ENCODE measurements at places on chromosomes 16 and 17.

DNA sequence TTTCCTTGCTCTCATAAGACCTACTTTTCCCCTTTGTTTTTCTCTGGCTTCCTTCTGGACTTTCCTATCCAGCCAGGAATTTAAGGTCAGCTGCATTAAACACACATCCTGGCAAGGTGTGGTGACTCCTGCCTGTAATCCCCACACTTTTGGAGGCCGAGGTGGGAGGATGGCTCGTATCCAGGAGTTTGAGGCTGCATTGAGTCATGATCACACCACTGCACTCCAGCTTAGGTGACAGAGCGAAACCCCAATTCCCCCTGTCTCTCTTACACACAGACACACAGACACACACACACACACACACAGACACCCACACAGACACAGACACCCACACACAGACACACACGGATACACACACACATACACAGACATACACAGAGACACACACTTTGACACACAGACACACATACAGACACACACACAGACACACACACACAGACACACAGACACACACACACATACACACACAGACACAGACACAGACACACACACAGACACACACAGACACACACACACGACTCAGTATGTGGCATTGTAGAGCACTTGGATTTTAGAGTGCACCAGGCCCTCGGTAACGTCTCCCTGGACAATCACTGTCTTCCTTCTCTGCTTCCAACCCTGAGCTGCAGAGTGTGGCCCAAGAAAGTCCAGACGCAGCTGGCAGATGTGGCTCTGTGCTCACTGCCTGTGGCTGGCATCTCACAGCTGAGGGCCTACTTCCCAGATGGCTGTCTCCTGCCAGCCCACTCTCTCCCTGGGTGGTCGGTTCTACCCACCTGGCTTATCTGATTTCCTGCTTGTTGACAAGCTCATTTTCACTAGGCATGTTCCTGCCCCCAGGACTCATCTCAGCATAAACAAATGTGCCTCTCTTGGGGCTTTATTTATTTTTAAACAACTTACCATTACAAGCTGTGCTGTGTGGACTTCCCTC is 39.0 kb downstream of the NLRP1 start:
- DNase-seq = peak; percentile 31

DNA sequence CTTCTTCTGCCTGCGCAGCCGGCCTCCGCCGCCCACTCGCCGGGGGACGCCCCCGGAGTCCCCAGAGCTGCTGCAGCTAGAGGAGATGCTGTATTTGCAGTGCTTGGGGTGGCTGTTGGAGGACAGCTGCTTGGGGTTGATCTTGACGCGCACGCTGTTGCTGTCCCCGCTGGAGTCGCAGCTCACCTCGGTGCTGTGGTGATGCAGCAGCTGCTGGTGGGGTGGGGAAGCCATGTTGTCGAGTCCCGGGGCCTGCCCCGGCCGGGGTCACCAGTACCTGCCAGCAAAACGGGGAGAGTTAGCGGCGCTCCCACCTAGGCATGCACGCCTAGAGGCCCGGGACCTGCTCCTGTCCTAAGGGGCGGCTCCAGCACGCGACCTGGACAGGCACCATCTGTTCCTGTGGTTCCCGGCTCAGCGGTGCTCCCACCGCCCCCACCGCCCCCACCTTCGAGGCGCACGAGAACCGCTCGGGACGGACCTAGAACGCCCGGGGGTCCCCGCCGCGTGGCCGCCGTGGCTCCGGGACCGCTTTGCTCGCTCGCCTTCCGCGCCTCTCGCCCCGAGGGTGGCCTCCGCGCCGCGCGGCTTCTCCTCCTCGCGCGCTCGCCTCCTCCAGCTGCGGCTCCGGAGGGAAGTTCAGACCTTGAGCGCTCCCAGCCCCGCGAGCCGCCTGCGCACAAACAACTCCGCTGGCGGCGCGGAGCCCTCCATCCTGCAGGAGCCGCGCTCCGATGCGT is 863 bp downstream of the ADCY9 start:
- DNase-seq = peak; percentile 49

DNA sequence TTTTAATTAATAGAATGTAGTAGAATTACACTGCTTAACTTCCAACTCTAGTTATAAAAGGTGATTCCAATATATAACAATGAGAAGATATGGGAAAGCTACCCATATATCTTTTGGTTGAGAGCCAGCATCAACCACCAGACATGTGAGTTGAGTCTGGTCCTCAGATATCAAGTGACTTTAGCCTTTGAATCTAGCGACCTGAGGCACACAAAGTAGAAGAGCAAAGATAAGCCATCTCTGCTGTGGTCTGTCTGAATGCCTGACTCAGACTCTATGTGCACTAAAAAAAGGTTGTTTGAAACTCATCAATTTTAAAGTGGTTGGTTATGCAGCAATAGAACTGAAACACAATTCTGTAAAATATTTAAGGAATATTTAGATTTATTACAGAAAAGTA is 492.5 kb upstream of the SOX9 start:
- no peak for DNase-seq

- no peak for DNase-seq
Observed at GRCh38 chr16:50445621-50446555, 77.1 kb upstream of the BRD7 start.

GRCh38 chr17:28970879-28971278 is 19.6 kb upstream of the PHF12 start:
- no peak for DNase-seq

- peak; percentile 75 for DNase-seq
Observed at GRCh38 chr16:84672276-84673202, 24.2 kb downstream of the KLHL36 start.

- DNase-seq = no peak
Observed at GRCh38 chr17:56047331-56047730, 105.9 kb upstream of the ANKFN1 start.

GRCh38 chr16:83335076-83335475 is 472.7 kb upstream of the HSBP1 start:
- DNase-seq = no peak

DNA sequence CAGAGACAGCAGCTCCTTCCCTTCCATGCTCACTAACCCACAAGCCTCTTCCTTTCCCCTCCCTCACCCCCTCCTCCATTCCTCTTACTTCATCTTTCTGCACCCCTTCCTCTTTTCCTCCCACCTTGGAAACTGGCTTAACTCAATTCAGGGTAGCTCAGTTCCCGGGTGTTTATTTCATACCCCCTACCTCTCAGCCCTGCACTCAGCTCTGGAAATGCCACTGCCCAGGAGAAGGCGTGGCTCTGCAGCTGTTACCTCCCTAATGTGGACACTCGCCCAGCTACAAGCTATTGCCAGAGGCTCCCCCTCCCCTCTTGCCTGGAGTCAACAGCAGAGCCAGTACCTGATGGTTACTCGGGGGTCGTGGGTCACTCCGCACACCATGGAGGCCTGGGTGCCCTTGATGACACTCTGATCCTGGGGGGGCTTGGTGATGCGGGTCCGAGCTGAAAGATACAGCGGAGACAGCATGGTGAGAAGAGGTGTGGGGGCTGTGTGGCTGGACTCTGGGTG is 118.4 kb upstream of the CDC42EP4 start:
- no peak for DNase-seq

GRCh38 chr16:17372386-17372785 is 98.4 kb downstream of the XYLT1 start:
- DNase-seq = no peak

DNA sequence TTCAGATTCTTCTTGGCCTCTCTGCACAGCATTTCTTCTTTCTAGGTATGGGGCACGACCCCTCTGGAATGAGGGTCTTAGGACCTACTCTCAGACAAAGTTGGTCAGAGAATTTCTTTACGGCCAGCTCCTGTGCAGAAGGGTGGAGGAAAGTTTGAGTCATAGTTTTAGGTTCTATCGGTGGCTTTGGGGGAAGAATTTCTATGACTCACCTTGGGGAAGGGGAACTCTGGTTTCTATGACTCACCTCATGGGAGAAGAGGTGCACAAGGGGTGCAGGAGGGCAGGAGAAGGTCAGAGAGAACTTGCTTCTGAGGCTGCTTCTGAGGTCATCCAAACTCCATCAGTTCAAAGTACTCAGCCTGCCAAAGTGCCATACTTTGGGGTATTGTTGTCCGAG is 2.5 kb upstream of the ABCC12 start:
- DNase-seq = no peak

DNA sequence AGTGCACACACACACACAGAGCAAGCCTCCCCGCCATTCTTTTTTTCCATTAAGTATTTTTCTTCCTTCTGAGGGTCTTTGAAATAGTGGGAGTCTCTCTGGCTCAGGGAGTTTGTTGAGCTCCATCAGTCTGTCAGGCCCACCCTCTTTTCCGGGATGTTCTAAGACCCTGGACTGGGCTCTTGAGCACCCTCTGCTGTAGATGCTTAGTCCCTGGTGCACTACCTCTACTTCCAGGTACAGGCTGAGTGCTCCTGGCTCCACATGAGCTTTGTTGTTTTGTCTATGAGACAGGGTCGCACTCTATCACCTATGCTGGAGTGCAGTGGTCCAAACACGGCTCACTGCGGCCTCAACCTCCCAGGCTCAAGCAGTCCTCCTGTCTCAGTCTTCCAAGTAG is 20.7 kb downstream of the LIMD2 start:
- DNase-seq = no peak

GRCh38 chr16:46789499-46790414 is 41.2 kb downstream of the C16orf87 start:
- DNase-seq = peak; percentile 81

- no peak for DNase-seq
Observed at GRCh38 chr17:21127509-21128077, 829 bp downstream of the DHRS7B start.

DNA sequence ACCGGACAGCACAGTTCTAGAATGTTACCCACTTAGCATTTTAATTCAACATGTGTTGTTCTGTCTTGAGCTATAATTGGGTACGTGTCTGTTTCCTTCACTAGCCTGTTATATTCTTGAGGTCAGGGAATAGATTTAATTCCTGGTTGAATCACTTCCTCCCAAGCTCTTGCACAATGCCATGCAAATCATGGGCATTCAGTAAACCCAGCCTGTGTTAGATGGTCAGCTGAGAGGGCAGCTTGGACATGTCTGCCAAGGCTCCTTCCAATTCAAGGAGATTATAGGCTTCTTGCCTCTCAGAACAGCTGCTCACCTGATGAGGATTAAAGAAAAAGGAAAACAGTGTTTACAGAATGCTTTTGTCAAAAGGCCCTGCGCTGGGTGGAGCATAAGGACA is 12.6 kb downstream of the C1QTNF1 start:
- no peak for DNase-seq

GRCh38 chr16:86151239-86151851 is 252.4 kb downstream of the IRF8 start:
- no peak for DNase-seq

DNA sequence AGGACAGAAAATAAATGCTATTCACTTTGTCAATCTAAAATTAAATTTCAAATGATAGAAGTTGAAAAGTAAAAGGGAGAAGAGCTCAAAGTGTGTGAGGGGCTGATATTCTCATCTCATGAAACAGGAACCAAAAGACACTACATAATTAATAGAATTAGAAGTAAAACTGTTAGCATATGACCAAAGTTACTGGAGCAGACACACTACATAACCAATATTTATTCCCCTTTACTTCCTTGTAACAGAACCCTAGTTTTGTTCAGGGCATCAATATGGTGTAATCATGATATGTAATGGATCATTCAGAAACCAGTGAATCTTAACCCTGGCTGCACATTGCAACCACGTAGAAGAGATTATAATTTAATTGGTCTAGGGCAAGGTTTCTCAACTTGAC is 109.5 kb upstream of the SIAH1 start:
- DNase-seq = no peak

DNA sequence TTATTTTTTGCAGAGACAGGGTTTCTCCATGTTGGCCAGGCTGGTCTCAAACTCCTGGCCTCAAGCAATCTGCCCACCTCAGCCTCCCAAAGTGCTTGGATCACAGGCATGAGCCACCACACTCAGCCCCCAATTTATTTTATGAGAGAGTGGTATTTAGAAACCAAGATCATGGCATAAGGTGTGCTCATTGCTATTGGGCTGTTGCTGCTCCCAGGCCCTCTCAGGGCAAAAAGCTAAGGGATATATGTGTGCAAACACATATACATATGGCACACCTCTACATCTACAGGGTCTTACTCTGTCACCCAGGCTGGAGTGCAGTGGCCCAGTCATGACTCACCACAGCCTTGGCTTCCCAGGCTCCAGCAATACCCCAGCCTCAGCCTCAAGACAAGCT is 15.0 kb upstream of the CMTM4 start:
- no peak for DNase-seq

DNA sequence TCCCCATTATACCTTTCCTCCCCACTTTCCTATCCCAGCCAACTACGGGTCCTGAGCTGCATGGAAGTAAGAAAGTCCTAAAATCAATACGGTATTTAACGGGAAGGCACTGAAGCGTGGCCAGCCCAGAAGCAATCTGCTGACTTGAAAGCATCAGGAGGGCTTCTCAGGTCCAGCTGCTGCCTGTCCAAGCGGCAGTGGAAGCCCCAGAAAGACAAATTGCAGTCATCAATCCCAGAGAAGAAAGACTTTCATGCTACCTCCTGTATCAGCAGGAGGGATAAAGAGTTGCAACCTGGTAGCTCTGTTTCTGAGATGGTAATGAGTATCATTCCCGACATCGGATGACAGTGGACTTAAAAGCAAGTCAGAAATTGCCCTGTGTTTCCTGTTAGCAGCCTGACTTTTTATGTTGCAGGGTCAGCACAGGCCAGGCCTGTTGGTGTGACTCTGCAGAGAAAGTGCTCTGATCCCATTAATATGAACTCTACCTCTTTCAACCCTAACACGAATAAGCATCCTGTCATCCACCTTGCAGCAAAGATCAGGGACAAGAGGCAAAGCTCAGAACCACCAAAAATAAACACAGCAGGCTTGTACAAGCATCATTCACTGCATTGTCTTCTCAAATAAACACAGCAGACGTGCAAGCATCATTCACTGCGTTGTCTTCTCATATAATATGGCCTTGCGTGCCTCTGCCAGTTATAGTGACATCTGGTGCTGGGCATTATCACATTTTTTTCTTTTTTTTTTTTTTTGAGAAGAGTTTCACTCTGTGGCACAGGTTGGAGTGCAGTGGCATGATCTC is 358.6 kb upstream of the CDH11 start:
- no peak for DNase-seq

DNA sequence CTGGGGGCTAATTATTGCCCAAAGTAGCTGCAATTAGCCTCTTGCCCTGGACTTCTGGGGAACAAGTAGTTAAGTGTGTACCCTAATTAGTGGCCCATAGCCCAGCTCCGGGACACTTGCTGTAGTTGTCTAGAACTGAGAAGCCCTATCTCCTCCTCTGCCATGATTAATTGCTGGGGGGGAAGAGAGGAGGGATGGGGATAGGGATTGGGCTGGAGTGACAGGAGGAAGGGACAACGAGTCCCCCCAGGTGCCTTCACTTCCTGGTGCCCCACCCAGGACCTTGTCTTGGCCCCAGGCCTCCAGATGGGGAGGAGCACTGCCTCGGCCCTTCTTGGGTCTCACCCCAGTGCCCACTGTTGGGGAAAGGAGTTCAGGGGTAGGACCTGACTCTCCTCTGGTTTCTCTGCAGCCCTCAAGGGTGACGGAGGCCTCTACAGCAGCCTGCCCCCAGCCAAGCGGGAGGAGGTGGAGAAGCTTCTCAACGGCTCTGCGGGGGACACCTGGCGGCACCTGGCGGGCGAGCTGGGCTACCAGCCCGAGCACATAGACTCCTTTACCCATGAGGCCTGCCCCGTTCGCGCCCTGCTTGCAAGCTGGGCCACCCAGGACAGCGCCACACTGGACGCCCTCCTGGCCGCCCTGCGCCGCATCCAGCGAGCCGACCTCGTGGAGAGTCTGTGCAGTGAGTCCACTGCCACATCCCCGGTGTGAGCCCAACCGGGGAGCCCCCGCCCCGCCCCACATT is 17.4 kb downstream of the NGFR start:
- no peak for DNase-seq

GRCh38 chr17:44707755-44708400 is 587 bp upstream of the DBF4B start:
- no peak for DNase-seq

Measured in dorsolateral prefrontal cortex (tissue), 122 donors.